ENCODE measurements at places on chromosomes 6 and 20. TPM values are rescaled to one million over a fixed set of nuclear protein-coding genes. Genes with fewer than 3 reads are reported as not detected.

The RRP36 gene
- 184 TPM for total RNA-seq

The USP49 gene
- 1.0 TPM for total RNA-seq

The C20orf202 gene
- total RNA-seq, result not detected

- no peaks in the 10 kb centered on the region for H3K36me3 ChIP-seq
- H3K27ac ChIP-seq, result no peak overlapping the region
- DNase-seq, result peak; percentile 4
- H3K27me3 ChIP-seq, result no peaks in the 10 kb centered on the region
- peaks cover 11% of the 10 kb centered on the region for H3K4me1 ChIP-seq
These were observed 83.5 kb downstream of the HAO1 start for GRCh38 chr20:7856756-7857155.

- no peaks in the 10 kb centered on the region for H3K36me3 ChIP-seq
- peaks cover 52% of the 10 kb centered on the region for H3K27me3 ChIP-seq
- peaks cover 7% of the 10 kb centered on the region for H3K4me1 ChIP-seq
- DNase-seq, result no peak
- H3K4me3 ChIP-seq, result peak overlapping the region; percentile 18
These were observed 1.0 kb downstream of the CALHM6 start for GRCh38 chr6:116461932-116462885.

GRCh38 chr6:83609248-83609647 is 96.9 kb downstream of the PRSS35 start:
- DNase-seq, result no peak
- no peak overlapping the region for H3K27ac ChIP-seq
- H3K4me3 ChIP-seq, result no peak overlapping the region
- no peaks in the 10 kb centered on the region for H3K27me3 ChIP-seq

- peak overlapping the region; percentile 72 for H3K27ac ChIP-seq
- H3K27me3 ChIP-seq, result no peaks in the 10 kb centered on the region
- no peaks in the 10 kb centered on the region for H3K36me3 ChIP-seq
- H3K4me3 ChIP-seq, result no peak overlapping the region
- peak; percentile 50 for DNase-seq
These were observed 368.9 kb upstream of the JARID2 start for GRCh38 chr6:14876778-14877613.

DNA sequence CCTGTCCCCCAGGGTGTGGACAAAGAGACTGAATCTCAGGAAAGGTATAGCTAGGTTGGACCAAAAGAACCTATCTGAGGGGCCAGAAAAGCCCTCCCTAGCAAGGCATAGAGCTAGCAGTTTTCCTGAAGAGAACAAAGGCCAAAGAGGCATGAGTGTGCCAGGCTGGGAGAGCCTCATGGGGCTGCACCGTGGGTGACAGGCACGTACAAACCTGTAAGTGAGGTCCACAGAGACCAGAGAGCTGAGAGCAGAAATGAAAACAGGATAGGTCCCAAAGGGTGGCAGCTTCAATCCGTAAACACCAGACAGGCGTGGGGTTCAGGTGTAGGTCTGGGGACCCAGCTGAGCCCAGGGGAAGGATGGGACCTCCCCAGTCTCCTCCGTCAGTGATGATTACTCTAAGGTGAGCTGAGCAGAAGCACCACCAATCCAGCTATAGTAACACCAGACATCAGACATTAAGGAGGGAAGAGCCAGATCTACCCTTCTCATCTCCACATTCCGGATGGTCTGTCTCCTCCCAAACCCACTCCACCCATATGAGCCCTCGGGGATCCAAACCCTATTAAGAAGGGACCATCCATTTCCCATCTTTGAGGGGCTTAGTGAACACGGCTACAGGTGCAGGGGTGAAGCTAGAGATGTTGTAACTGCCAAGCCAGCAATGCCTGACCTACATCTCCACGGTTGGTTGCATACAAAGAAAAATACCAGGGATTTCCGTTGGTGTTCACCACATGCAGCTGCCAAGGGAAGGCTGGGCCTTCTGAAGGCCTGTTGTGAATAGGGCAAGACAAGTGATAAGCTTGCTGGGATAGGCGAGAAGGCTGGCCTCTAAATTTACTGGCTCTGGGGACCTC is 38.3 kb downstream of the BCL2L1 start:
- H3K4me1 ChIP-seq, result peaks cover 27% of the 10 kb centered on the region
- peaks cover 67% of the 10 kb centered on the region for H3K36me3 ChIP-seq
- no peak for DNase-seq
- no peak overlapping the region for H3K4me3 ChIP-seq
- no peaks in the 10 kb centered on the region for H3K27me3 ChIP-seq

- DNase-seq, result no peak
- peaks cover 15% of the 10 kb centered on the region for H3K4me1 ChIP-seq
- no peak overlapping the region for H3K27ac ChIP-seq
- no peaks in the 10 kb centered on the region for H3K27me3 ChIP-seq
These were observed 433.3 kb downstream of the UTRN start for GRCh38 chr6:144718431-144718830.

DNA sequence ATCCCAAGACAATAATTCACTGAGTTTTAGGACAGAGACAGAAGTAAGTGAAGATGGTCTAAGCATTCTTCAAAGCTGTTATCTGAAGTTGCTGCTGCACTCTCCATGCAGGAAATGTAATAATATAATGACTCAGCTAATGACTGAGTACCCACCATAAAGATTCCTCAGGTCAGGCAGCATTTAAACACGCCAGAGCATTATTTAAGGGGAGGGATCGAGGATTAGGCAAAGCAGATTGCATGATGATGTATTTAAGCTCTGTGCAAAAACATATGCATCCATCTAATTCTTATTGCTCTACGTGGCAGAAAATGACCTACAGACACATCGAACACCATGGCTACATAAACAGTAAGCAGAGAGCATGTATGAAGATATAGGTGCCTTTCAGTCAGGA is 216.4 kb downstream of the UNC5CL start:
- no peak for DNase-seq
- no peaks in the 10 kb centered on the region for H3K4me1 ChIP-seq
- H3K27ac ChIP-seq, result no peak overlapping the region
- H3K4me3 ChIP-seq, result no peak overlapping the region
- no peaks in the 10 kb centered on the region for H3K36me3 ChIP-seq

GRCh38 chr6:135692426-135692825 is 159.1 kb upstream of the PDE7B start:
- no peak overlapping the region for H3K4me3 ChIP-seq
- no peaks in the 10 kb centered on the region for H3K4me1 ChIP-seq
- no peaks in the 10 kb centered on the region for H3K36me3 ChIP-seq
- DNase-seq, result no peak

GRCh38 chr6:3627501-3627900 is 124.0 kb downstream of the PXDC1 start:
- H3K27me3 ChIP-seq, result no peaks in the 10 kb centered on the region
- H3K36me3 ChIP-seq, result no peaks in the 10 kb centered on the region
- no peak overlapping the region for H3K4me3 ChIP-seq
- H3K4me1 ChIP-seq, result peaks cover 4% of the 10 kb centered on the region

- H3K27ac ChIP-seq, result no peak overlapping the region
- H3K27me3 ChIP-seq, result no peaks in the 10 kb centered on the region
- no peaks in the 10 kb centered on the region for H3K36me3 ChIP-seq
These were observed 30.9 kb downstream of the VEGFA start for GRCh38 chr6:43800746-43801494.

DNA sequence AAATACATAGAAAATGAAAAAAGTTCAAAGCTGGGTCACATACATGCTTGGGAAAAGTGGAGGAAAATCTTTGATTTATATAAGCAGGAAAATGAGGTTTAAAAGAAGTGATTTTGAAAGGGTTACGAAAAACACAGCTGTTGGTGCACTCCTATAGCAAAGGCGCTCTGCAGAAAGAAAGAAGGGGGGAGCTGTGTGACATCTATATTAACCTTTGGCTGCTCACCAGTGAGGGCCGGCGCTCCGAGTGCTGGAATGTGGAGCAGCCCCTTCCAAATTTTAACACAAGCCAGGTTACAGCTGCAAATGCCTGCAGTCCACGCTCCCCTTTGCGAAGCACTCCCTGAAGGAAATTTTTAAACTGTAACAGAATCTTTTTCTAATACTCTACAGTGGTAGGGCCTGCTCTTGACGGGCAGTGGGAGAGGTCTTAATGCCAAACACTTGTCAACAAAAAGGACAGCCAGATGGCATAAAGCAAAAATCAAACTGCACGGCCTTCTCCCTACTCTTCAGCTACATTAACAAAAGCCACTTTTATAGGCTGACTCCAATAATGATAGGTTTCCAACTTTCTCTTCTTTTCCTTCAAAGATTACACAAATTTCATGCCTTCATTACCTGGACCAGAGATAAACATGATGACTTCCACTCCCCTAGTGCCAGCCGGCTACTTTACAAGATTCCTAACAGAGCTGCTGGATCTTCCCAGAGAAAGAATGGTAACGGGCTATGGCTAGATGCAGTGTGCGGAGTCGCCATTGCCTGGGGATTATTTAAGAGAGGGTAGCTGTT is 4.8 kb downstream of the BMP7 start:
- H3K4me3 ChIP-seq, result no peak overlapping the region
- H3K27me3 ChIP-seq, result peaks cover 94% of the 10 kb centered on the region
- peaks cover 16% of the 10 kb centered on the region for H3K4me1 ChIP-seq
- no peak for DNase-seq
- H3K27ac ChIP-seq, result no peak overlapping the region
- no peaks in the 10 kb centered on the region for H3K36me3 ChIP-seq

DNA sequence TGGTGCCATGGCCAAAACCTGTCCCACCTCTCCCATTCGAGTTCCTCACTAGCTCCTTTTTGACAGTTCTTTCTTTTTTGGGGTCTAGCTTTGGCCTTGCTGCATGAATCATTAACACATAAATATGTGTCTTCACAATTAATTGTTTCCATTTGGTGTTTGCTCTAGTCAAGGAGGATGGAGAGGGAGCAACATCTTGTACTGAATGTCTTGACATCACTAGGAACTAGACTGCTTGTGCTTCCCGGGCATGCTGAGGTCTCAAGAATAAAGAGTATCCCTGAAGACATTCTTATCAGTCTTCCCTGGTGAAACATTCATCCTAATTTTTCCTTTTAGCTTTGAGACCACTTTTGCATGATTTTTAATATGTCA is 77.0 kb upstream of the ESR1 start:
- H3K4me3 ChIP-seq, result no peak overlapping the region
- no peak for DNase-seq
- no peaks in the 10 kb centered on the region for H3K4me1 ChIP-seq
- no peaks in the 10 kb centered on the region for H3K27me3 ChIP-seq
- H3K36me3 ChIP-seq, result no peaks in the 10 kb centered on the region
- H3K27ac ChIP-seq, result no peak overlapping the region

- H3K27me3 ChIP-seq, result no peaks in the 10 kb centered on the region
- H3K36me3 ChIP-seq, result no peaks in the 10 kb centered on the region
- DNase-seq, result no peak
- H3K4me1 ChIP-seq, result no peaks in the 10 kb centered on the region
These were observed 4.8 kb upstream of the PRPH2 start for GRCh38 chr6:42727087-42727611.

DNA sequence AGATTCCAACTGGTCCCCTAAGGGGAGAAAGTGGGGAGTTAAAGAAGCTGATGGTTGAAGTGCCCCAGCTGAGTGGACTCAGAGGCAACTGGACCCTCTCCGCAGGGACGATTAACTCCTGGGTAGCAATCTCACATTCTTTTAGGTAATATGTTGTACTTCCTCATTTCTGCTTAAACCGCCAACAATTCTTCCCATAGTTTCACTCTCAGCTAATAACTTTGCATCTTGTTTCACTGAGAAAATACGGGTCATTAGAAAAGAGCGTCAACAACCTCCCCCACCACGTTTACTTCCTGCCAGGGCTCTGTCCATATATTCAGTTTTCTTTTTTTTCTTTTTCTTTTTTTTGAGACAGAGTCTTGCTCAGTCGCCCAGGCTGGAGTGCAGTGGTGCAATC is 39.5 kb upstream of the CHD6 start:
- no peak for DNase-seq
- H3K36me3 ChIP-seq, result no peaks in the 10 kb centered on the region
- no peaks in the 10 kb centered on the region for H3K4me1 ChIP-seq
- H3K4me3 ChIP-seq, result no peak overlapping the region
- H3K27ac ChIP-seq, result no peak overlapping the region

DNA sequence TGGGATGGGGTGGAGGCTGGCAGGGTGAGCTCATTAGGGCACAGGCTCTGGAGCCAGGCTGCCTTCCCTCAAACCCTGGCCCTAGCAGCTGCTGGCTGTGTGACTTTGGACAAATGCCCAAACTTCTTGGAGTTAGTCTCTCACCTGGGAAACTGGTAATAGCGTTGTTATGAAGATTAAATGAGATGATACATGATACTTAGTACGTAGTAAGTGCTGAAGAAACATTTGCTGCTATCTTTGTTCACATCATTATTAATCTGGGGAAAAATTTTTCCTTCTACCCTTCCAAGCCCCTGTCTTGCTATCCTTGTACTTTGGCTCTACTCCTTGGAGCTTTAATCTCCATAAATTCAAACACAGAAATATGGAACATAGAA is 22.3 kb upstream of the PPARD start:
- H3K4me3 ChIP-seq, result no peak overlapping the region
- peaks cover 8% of the 10 kb centered on the region for H3K4me1 ChIP-seq
- no peak for DNase-seq
- H3K27me3 ChIP-seq, result peaks cover 17% of the 10 kb centered on the region
- H3K27ac ChIP-seq, result no peak overlapping the region

Measured in SJSA1 (cell line).